B cell (primary cell): ENCODE measurements at places on chromosomes 1 and 21. TPM values are rescaled to one million over a fixed set of nuclear protein-coding genes. Genes with fewer than 3 reads are reported as not detected.

DNA sequence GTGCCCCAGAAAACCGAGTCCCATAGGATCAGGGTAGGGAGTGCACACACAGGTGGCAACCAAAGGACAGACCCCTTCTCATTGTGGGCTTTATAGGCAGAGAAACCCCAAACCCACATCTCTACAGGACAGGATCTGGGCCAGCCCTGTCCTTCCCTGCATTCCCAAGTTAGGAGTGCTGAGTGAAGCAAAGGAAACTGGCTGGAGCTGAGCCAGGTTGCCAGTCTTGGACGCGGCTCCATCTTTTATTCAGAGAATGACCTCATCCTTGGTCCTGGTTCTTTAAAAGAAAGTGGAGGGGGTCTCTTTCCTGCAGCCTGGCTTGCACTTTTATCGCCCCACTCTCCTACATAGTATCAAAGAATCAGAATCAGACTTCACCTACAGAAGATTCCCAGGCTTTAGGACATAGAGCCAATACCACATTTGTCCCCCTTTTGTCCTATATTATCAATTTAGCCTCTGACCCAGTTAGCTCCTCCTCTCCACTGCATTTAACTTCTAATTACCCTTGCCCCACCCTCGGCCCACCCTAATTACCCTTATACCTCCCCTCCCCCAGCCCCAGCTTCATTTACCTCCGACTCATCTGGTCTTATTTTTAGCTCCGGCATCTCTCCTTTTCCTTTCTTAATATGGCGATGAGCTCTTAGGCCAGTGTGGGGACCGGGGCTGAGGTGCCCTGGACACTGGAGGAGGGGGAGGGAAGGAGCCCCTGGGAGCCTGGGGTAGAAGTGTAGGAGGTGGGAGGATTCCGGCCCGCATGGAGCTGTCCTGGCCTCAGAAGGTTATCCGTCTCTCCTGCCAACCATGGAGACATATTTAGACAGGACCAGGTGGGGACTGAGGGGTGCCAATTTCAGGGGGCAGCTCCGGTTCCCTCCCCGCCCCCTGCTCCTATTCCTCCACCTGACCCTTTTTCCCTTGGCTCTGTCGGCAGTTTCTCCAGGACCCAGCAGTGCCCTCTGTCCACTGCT is at the start of gene CASQ1:
TSS of gene CASQ1 (plus strand) at position 927 of the 977 bp plus-strand sequence. CDS start 177 bp downstream, outside the sequence.
- no peak for DNase-seq

DNA sequence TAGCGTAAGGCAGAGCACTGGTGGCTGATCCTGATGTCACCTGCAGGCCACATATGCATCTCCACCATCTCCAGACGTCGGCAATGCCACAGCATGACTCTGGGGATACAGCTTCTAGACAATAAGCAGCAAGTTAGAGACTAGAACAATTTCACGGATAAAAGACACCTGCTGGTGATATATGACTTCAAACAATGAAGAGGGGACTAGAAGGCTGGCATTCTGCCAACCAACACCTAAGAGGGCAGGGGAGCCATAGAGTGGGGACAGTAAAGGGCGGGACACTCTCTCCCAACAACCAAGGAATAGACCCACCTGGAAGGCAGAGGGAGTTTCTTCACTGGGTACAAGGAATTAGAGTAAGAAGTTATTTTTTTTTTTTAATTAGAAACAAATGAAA is 126.7 kb downstream of the SIM2 start:
- DNase-seq: peak; percentile 4

DNA sequence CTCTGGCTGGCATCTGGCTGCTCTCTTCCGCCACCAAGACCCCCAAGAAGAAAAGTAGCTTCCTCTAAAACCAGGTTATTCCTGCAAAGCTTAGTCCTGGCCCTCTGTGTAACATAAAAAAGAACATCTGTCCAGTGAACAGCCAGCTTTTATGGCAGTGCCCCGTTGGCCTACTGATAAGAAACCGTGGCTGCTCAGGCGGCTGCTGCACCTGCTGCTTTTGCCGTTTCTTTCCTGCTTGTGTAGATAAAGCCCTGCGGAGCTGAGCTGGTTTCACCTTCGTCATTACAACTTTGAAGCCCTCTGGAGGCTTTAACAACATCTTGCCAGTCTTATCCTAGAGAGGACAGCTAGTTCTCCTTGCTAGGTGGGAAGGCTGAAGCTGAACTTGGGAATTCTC is 20.5 kb downstream of the ELAPOR1 start:
- peak; percentile 19 for DNase-seq

GRCh38 chr1:53906121-53906520 is 12.1 kb downstream of the DIO1 start:
- DNase-seq: no peak

- DNase-seq: no peak
These were observed 142.5 kb upstream of the VANGL1 start for GRCh38 chr1:115499253-115499652.

DNA sequence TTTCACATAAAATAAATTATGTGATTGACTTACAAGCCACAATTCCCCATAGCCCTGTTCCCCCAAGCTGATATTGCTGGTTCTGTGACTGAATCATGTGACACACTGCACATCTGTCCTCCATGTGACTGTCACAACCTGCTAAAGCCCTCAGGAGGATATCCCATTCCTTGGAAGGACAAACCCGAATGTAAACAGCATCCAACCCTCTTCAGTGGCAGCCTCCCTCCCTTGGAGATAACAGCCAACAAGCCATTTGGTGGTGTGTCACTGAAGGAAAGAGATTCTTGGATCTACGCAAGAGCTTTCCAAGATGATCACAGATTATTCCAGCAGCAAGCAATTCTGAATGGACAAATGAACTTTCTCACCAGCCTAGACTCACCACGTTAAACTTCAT is 153.9 kb upstream of the TIAM1 start:
- no peak for DNase-seq

DNA sequence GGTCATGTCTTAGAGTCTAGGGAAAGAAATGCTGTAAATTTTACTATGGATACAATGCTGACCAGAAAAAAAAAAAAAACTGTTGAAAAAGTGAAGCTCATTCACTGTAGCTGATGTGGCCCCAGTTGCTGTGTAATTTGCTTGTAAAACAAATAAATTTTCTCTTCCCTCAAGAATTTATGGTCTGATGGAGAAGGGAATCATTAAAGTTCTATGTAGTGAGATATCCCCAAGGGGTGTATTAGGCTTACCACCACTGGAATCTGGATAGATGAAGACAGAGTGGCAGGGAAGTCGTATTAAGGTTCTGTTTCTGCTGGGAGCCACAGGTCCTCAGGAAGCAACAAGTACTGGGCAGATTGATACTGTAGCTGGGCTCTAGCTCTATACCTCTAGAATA is 860.0 kb downstream of the LTN1 start:
- no peak for DNase-seq

- no peak for DNase-seq
These were observed 210.6 kb downstream of the KIF26B start for GRCh38 chr1:245365095-245366020.

DNA sequence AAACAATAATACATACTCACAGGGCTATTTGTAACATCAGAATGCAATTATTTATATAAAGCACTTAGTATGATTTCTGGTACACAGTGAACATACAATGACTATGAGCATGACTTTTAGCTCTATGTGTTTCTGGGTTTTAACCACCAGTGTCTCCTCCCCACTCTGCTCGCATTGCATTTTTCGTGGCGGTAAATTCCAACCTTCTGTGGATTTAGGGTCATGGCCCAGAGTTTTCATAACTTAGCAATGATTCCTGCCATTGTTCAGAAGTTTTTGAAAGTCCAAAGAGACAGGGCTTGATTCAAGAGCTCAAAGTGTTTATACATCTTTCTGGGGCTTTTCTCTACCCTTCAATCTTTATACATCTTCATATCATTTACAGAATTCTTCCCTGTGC is 191.3 kb downstream of the BACH1 start:
- no peak for DNase-seq

DNA sequence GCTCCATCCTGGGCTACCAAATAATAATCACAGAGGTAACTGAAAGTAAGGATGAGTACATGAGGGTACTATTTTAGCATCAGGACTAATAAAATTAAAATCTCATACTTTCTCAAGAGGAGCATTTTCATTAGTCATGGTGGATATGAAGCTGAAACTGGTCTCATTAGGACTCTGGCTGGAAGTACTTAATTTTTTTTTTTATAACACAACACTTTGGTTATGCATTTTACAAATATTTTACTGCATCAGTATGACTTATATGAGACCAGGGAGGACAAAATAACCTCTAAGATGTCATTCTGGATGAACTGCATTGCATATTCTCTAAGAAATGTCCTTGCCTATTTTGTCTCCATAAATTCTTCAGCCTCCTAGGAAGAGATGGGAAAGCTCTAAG is 290.9 kb downstream of the HLX start:
- no peak for DNase-seq

- DNase-seq: no peak
These were observed 451.9 kb upstream of the VAMP3 start for GRCh38 chr1:7319196-7319595.

- no peak for DNase-seq
These were observed 262.4 kb downstream of the ST6GALNAC3 start for GRCh38 chr1:76336931-76337371.

- no peak for DNase-seq
These were observed 60.4 kb upstream of the MAP10 start for GRCh38 chr1:232744847-232745246.

Gene EDARADD
- total RNA-seq: not detected in 2 replicates

Gene PRAMEF26
- total RNA-seq: not detected in 2 replicates

Gene PLPP3
- total RNA-seq: 2.9 and 3.4 TPM in 2 replicates

Gene PCBP3
- total RNA-seq: 2.3 and 2.7 TPM in 2 replicates

Gene FGGY
- total RNA-seq: 34.0 and 38.5 TPM in 2 replicates

Gene SNAPIN
- 37.6 and 39.4 TPM in 2 replicates for total RNA-seq

Gene GSTM1
- total RNA-seq: 28.8 and 30.5 TPM in 2 replicates

Gene LRRC38
- not detected in 2 replicates for total RNA-seq
